Hematopoietic multipotent progenitor cell treated with erythropoietin and hydrocortisone succinate and interleukin-3 and kit ligand, for 15 days (in vitro differentiated cells): ENCODE measurements at places on chromosomes 1 and 21.

- DNase-seq, result no peak
Observed at GRCh38 chr1:1358433-1359271, at the start of gene MXRA8. Gene MXRA8 (minus strand): TSS chr1:1358555. CDS start chr1:1358504, 51 bp downstream.

GRCh38 chr1:176567190-176567794 is 104.3 kb downstream of the PAPPA2 start:
- no peak for DNase-seq

GRCh38 chr1:24301785-24302175 is 17.4 kb upstream of the GRHL3 start:
- DNase-seq, result no peak

- no peak for DNase-seq
Observed at GRCh38 chr1:52204696-52205095, 62.8 kb downstream of the ZFYVE9 start.

DNA sequence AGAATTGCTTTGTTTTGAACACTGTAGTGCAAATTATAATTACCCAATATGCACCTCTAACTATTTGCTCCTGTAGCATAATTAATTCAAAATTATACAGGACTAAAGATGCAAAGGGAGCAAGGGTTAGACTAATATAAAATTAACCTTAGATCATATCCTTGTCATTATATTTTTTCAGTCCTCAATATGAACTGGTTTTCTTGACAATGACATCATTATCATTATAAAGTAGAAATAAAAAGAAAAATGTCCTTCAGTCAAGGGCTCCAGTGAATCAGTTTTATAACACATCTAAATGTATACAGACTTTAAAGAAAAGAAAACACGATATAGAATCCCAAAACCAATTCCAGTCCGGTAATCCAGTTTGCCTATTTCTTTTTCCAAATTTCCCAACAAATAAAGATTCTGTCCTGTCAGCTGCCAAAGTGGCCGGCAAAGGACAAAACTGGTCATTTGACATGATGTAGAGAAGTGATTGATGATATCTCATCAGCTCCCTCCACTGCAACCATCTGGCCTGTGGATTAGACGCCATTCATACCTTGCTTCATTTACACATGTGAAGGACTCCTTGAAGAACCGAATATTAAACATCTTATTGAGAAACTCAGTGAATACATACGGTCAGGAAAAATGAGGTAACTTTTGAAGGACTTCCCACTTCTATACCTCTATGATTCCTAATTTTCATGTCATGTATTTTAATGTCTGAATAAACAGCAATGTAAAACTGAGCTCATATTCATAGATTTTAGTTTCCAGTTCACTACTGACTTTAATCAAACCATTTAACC is 15.5 kb downstream of the DPYD start:
- no peak for DNase-seq

GRCh38 chr1:229229721-229230139 is 41.2 kb upstream of the RAB4A start:
- no peak for DNase-seq

DNA sequence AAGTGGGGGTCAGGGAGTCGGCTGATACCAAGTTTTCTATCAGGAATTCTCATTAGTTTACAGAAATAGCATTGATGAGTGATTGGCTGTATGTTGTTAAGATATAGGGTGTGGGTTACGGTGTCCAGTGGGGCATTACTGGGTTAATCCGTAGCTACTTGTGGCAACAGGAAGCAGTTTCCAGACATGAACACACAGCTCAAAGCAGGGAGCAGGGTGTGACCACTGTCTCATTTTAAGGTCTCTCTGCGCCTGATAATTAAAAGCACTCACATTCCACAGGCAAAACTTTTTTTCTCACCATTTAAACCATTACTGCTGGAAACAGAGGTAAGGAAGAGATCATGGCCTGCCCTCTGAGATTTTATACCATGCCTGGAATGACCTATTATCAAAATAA is 114.9 kb downstream of the SIK1 start:
- DNase-seq, result no peak

GRCh38 chr1:247467129-247467528 is 9.2 kb upstream of the OR2B11 start:
- DNase-seq, result no peak
